Articular chondrocyte of knee joint (primary cell): ENCODE measurements at places on chromosomes 1 and 21. TPM values are rescaled to one million over a fixed set of nuclear protein-coding genes. Genes with fewer than 3 reads are reported as not detected.

Gene AXDND1
- 0.54 and 3.8 TPM in 2 replicates for total RNA-seq

Gene CLDN17
- not detected in 2 replicates for total RNA-seq

Gene ENO1
- total RNA-seq, result 2,631 and 3,264 TPM in 2 replicates

Gene OR14I1
- not detected in 2 replicates for total RNA-seq

Gene UBE2G2
- total RNA-seq, result 71.1 and 86.4 TPM in 2 replicates

Gene AQP10
- total RNA-seq, result 0.13 TPM in 1 of 2 replicates, not detected in the other

Gene LMX1A
- total RNA-seq, result not detected in 2 replicates
